NCI-H1436 (cell line): ENCODE measurements at places on chromosomes 1 and 21.

DNA sequence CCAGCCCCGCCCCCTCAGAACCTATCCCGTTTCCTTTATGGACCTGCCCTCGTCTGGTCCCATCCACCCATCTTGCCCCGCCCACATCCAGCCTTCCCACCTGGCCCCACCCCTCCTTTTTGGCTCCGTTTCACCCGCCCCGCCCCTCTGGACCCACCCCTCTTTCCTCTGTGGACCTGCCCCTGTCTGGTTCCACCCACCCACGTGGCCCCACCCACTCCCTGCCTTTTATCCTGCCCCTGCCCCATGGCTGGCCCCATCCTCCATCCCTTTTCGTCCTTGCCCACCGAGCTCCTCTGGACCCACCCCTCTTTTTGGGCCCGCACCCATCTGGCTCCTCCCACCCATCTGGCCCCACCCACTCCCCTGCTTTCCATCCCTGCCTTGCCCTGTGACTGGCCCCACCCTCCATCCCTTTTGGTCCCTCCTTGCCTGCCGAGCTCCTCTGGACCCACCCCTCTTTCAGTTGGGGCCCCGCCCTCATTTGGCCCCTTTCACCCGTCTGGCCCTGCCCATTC lies 177.3 kb downstream of the CAMTA1 start:
- DNase-seq: no peak

GRCh38 chr1:221994274-221994698 lies 252.4 kb upstream of the DUSP10 start:
- DNase-seq: no peak

DNA sequence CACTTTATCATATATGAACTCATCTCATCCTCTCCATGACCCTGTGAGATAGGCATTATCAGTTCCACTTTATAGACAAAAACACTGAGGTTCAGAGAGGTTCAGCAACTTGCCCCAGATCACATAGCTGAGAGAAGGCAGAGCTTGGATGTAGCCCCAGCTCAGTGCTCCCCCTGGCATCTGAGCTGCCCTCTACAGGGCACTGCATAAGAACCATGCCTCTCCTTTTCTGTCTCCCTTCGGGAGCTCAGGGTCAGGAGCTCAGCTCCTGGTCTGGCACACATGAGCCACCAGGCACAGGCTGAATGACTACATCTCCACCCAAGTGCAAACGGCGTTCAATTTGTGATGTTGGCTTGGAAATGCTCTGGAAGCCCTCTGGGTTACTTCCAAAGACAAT lies 16.9 kb downstream of the RAB7B start:
- no peak for DNase-seq

GRCh38 chr1:7691576-7691975 lies 79.5 kb upstream of the VAMP3 start:
- DNase-seq: no peak

DNA sequence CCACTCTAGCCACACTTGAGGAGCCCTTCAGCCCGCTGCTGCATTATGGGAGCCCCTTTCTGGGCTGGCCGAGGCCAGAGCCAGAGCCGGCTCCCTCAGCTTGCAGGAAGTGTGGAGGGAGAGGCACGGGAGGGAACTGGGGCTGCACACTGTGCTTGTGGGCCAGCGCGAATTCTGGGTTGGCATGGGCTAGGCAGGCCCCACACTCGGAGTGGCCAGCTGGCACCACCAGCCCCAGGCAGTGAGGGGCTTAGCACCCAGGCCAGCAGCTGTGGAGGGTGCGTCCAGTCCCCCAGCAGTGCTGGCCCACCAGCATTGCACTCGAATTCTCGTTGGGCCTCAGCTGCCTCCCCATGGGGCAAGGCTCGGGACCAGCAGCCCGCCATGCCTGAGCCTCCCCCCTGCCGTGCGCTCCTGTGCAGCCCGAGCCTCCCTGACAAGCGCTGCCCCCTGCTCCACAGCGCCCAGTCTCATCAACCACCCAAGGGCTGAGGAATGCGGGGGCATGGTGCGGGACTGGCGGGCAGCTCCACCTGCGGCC lies 785.9 kb upstream of the TPTE start:
- DNase-seq: no peak

- DNase-seq: no peak
These were observed 11.3 kb upstream of the PPIE start for GRCh38 chr1:39727221-39727931.

GRCh38 chr1:160474392-160475242 lies 48.4 kb downstream of the SLAMF6 start:
- no peak for DNase-seq

DNA sequence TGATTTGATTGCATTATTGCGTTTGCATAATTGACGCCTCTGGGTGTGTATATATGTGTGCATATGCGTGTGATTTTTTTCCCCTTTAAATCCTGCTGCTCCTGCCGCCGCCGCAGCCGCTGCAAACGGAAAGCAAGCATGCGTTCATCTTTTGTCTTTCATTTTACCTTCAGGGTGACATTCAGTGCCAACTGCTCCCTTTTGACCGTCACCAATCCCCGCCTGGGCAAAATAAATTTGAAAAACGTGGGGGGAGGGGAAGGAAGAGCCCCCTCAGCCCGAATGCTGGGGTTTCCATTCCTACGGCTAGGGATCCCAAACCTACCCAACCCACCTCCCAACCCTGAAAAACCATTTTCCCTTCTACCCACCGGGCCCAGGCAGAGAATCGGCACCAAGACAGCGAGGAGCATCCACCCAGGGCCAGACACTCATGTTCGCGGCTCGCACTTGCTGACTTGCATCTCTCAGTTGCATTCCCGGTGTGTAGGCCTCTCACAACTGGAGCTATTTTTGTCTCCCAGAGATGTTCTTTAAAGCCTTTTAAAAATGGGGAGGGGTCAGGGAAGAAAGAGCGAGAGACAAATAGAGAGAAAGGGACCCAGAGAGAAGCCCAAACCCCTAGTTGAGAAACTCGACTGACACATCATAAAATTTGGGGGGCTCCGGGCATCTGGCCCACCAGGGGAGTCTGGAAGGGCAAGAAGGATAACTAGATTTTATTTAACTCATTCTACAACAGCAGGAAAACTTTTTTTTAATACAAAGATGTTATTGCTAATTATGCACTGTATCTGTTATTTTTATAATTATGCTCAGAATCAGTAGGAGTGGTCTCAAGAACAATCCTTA lies 367.1 kb upstream of the ESRRG start:
- no peak for DNase-seq

DNA sequence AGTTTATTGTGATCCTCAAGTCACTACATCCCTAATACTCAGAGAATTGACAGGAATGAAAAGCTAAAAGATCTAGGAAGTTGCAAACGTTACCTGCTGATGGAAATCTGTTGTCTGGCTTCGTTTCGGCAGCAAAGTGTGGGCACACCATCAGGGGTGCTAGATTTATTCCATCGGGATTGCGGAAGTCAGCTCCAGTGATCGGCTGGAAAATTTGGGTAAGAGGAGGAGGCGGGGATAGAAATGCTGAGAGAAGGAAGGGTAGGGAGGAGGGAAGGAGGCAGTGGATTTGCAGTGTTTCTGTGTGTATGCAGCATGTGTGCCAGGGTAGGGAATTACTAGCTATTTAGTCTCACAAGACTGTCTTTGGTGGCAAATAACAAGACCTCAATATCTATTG lies at the start of gene CTSK:
TSS of gene CTSK (minus strand) at position 140 of the 400 bp plus-strand sequence. CDS start 1,455 bp downstream, outside the sequence.
- DNase-seq: no peak

- no peak for DNase-seq
These were observed 295.9 kb downstream of the RGS7 start for GRCh38 chr1:241061062-241061461.

GRCh38 chr1:6745073-6745472 lies 40.2 kb upstream of the CAMTA1 start:
- no peak for DNase-seq

DNA sequence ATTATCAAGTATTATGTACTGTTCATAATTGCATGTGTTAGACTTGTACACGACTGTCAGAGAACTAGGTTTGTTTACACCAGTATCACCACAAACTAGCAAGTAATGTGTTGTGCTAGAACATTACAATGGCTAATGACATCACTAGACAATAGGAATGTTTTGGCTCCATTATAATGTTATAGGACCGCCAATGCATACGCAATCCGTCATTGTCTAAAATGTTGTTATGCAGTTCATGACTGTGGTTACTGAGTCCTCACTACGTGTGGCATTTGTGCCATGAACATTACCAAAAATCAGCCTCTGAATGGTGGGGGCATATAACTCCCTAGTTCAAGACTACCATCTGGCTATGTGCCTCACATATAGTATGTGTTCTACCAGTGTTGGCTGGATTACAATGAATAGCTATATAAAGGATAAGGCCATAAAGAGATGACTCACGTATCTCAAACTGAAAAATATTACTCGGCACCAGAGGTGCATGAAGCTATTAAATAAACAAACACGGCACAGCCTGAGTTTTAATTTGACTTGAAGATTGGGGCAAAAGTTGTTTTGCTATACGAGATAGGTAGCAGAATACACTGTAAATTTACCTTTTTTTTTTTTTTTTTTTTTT lies 89.1 kb upstream of the COL24A1 start:
- no peak for DNase-seq

DNA sequence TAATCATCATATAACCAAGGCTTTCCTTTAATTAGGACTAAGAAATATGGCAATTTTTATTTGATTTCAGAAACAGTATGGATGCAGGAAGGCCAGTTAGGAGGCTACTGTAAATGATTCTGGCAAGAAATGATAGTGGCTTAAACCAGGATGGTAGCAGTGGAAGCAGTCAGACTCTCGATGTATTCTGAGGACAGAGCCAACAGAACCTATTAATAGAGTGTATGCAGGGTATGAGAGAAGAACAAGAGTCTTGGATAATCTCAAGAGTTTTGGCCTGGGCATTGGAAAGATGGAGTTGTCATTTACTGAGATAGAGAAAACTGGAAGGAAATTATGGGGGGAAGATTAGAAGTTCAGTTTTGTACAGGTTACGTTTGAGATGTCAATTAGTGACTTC lies 73.3 kb upstream of the GNG4 start:
- no peak for DNase-seq

- no peak for DNase-seq
These were observed 28.0 kb upstream of the NRDC start for GRCh38 chr1:51906306-51907078.

GRCh38 chr1:5623399-5623798 lies 368.8 kb downstream of the NPHP4 start:
- DNase-seq: no peak

DNA sequence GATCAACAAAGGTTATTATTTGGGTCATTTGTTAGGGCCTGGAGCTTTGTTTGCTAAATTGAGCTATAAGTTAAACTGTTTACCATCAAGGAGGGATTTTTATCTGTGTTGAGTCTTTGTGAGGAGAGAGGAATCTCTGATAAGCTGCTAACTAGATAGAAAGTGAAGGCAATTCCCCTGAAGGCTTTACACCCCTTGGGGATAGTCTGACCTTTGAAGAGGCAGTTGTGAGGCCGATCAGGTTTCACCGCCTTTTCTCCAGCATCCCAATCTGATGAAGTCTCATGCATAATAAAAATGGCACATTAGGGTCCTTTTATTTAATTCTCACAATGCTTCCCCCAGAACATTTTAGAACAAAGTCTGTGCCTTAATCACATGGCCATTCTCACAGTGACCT lies 21.8 kb downstream of the C1orf21 start:
- no peak for DNase-seq

DNA sequence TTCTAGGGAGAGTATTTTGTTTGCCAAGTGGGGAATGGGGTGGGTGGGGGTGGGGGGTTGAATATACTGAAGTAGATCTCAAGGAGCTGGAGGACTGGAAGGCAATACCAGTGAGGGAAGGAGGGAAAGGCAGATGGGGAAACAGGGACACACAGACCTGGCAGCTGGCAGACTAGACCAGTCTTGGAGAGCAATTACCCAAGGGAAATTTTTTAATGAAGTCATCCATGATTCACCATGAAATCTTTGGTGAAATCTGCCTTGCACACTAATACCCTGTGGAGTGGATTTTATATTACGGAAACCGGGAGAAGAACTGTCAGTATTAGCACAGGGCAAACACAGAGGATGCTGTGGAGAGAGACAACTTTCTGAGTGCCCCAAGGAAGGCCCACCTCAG lies 29.7 kb upstream of the MARK1 start:
- no peak for DNase-seq

GRCh38 chr21:41803316-41803715 lies 36.5 kb upstream of the RIPK4 start:
- no peak for DNase-seq

DNA sequence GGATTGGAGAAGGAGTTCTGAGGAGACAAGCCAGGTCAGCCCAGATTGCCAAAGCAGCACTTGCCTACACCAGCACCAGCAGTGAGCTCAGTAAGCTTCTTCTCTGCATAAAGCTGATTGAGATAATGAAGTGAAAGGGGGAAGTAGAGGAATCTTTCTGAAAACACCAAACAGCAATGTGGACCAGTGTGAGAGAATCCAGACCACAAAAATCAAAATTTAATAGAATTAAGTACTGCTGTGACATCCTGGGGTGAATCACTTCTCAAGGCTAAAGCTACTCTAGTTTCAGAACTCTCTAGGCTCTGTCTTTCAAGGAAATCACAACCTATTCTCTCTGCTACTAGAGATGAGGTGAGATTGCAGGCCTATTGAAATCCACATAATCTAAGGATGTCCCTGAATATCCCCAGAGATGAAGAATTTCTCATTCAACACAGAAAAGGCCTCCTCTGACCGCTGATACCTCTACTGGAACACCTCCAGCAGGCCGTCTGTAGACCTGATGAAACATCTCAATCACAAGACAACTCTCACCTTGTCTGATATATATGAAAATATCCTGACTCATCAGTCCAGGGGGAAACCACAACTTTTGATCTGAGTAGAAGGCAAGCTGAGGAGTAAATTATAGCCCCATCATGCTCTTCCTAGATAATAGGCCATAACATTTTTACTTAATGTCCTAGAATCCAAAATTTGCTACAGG lies at the start of gene FCRL4:
TSS of gene FCRL4 (minus strand) at position 127 of the 709 bp plus-strand sequence. CDS start 141 bp downstream, outside the sequence.
- DNase-seq: no peak

DNA sequence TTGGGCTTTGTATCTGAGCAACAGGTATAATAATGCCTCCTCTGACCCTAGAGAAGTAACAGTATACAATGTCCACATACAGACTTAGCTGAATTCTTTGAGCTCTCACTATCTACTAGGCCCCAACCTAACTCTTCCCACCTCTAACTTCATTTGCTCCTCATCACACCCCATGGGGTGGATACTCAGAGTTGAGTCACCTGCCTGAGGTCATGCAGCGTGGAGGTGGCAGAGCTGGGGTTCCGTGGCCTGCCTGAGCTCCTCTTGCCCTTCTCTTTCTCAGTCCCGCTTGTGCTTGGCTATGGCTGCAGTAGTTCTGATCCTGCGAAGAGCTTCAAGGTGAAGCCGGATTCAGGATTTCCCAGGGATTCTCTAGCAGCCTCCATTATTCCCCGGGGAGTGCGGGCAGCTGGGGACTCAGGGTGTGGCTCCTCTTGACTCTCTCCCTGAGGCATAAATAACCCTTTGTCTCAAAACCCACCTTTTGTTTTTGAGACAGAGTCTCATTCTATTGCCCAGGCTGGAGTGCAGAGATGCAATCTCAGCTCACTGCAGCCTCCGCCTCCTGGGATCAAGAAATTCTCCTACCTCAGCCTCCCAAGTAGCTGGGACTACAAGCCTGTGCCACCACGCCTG lies 29.9 kb upstream of the ACTL8 start:
- DNase-seq: peak; percentile 20
